Stimulated activated CD8-positive, alpha-beta memory T cell treated with anti-CD3 and anti-CD28 coated beads, Interleukin-2, amount 100 ng/mL, for 48 hours (primary cell): ENCODE measurements at places on chromosomes 6 and 20.

DNA sequence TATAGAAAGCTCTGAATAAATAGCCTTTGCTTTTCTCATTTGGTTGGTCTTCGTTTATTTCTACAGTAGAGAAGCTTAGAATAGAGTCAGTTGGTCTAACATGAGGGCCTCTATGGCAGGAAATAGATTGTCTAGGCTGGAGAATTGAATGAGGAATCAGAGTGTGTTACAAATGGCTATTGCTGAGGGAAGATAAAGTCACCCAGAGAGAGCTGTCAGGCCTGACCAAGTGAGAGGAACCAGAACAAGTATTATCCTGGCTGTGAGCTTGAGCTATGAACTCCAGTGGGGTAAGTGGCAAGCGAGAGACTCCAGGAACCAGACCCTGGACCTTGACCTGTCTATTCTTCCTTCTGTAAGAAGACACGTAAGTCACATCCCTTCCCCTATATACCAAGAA lies 353.1 kb downstream of the CD83 start:
- no peak for DNase-seq

DNA sequence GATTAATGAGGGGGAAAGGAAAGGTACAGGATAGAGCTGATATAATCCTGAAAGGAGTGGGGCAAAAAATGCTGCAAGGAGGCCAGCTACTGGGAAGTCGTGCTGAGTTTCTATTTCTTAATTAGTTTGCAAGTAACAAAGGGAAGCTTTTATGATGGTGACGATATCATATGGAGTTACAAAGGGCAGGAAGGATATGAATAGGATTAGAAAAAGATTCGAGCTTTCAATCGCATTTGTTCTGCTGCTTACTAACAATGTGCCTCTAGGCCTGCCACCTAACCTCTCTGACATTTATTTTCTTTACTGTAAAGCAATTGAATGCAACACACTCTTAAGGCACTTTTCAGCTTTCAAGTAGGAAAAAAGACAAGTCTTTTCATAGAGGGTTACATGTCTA lies 219.2 kb downstream of the CLVS2 start:
- no peak for DNase-seq

DNA sequence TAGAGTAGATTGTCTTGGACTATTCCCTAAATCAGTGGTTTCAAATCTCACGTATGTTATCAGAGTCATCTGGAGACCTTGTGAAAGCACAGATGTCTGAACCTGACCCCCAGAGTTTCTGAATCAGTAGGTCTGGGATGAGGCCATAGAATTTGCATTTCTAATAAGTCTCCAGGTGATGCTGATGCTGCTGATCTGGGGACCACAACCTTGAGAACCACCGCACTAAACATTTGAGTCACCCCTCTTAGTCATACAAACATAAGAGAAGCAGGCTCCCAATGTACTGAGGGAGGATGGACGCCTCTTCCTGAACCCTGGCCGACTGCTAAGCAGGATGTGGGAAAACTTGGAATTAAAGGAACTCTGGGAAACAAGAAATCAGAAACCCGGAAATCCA lies 187.8 kb upstream of the PRDM1 start:
- DNase-seq = no peak

DNA sequence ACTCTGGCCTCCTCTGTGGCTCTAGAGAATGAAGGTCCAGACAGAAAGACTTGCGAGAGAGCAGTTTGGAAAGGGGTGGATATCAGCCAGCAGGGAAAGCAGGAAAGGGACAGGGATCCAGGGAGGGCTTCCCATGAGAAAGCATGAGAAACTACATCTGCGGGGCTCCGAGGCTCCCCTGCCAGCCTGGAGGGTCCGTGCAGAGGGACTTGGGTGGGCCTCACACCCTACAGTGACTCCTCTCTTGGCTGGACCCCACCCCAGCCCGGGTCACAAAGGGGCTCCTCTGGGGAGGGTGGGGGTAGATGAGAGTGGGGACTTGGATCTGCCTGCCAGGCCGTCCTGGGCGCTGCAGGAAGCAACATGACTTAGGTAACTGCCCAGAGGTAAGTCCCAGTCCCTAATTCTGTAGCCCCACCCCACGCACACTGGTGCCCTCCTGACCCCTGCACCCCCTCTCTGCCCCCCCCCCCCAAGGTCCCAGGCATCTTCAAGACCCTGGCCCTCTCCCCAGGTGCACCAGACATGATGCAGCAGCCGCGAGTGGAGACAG lies at the start of gene TMEM239:
TMEM239 (plus strand) TSS at position 335 of the 553 bp plus-strand sequence; CDS start at position 526, 191 bp downstream.
- no peak for DNase-seq

DNA sequence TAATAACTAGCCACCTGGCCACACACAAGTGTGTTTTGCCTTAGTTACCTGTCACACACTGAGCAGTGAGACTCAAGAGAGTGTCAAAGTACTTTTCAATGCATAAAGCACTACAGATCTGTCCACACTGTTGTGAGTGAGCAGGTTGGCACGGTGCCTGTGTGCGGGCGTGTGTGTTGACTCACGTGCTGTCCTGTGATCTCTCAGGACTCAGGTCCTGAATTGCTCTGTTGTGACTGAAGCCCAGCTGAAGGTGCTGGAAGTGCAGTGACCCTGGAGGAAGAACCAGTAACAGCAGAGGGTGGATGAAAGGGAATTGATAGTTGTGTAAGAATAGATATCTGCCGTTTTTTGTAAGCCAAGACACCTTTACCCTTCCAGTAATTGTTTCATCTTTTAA lies 18.3 kb downstream of the SLC16A10 start:
- DNase-seq = no peak

DNA sequence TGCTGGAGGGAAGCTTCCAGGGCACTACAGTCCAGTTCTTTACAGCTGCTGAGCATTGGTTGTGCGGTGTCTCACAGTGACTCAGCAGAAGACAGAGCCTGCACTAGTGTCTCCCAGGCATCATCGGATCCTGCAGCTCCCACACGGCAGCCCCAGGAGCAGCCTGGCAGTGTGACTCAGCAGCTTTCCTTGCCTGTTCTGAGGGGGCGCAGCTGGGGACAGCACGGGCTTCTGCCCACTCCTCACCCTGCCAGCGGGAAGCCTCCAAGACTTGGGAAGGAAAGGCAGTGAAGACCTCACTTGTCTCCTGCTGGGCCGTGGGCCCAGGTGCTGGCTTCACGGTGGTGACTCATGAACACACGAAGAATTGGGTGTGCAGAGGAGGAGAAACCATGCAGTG lies 165.4 kb downstream of the SYNDIG1 start:
- DNase-seq = no peak

GRCh38 chr6:22605736-22606135 lies 36.4 kb downstream of the HDGFL1 start:
- DNase-seq = no peak

GRCh38 chr6:45047573-45047972 lies 280.6 kb upstream of the RUNX2 start:
- DNase-seq = no peak

DNA sequence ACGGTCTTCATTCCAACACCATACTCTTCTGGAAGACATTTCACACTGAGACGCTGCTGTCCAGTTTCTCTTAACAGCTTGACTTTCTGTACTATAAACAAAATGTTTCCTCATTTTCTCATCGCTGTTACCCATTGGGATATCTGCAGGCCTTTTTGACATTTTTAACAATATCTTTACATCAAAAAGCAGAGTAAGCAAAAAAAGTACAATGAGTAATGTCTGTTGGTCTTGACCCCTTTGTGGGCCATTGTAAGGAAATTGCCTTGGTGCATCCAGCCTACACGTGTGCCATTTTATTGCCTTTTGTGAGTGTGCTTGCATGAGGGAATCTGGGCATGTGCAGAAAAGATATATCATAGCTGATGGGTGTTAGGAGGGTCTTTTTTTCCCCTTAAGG lies 129.1 kb upstream of the MANEA start:
- DNase-seq = no peak

DNA sequence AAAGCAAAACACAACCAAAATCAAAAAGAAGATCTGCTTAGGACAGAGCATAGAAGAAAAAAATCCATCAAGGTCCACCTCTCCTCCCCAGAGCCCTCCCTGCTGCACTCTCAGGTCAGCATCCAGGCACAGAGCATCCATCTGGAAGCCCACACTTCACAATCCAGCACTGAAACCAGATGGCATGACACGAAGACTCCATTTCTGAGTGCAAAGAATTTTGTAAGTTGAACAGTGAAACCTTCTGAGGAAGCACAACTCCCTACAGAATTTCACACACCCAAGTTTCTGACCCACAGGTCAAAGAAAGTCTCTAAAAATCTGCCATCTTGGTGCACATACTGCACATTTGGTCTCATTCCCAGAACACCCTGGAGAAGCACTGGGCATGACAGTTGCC lies 128.8 kb upstream of the STXBP5 start:
- DNase-seq = no peak

GRCh38 chr6:42211726-42212125 lies 5.9 kb downstream of the MRPS10 start:
- no peak for DNase-seq

GRCh38 chr6:166596776-166597507 lies 10.5 kb upstream of the RAMACL start:
- no peak for DNase-seq

GRCh38 chr6:139126255-139126654 lies 8.6 kb upstream of the HECA start:
- DNase-seq = no peak

GRCh38 chr6:161244725-161245124 lies 29.1 kb downstream of the AGPAT4 start:
- no peak for DNase-seq

DNA sequence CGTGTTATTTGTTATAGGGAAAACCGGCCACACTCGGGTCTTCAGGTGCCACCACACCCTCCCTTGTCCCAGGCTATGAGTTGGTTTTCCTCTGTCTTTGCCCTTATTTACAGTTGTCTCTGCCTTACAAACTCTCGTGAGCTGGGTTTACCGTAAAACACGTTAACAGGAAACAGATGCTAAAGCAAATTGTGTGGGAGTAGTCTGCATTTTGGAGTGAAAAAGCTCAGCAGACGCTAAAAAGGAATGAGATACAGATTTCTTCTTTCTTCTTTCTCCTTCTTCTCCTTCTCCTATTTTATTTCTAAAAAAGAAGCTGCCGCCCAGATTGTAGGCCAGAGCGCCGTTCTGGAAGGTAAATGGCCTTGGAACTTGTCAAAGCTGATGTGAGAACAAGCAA lies 51.9 kb downstream of the APCDD1L start:
- DNase-seq = no peak

GRCh38 chr6:167112421-167112820 lies 10.5 kb upstream of the CCR6 start:
- no peak for DNase-seq

- no peak for DNase-seq
Observed at GRCh38 chr6:73803562-73804241, 107.7 kb downstream of the CD109 start.

DNA sequence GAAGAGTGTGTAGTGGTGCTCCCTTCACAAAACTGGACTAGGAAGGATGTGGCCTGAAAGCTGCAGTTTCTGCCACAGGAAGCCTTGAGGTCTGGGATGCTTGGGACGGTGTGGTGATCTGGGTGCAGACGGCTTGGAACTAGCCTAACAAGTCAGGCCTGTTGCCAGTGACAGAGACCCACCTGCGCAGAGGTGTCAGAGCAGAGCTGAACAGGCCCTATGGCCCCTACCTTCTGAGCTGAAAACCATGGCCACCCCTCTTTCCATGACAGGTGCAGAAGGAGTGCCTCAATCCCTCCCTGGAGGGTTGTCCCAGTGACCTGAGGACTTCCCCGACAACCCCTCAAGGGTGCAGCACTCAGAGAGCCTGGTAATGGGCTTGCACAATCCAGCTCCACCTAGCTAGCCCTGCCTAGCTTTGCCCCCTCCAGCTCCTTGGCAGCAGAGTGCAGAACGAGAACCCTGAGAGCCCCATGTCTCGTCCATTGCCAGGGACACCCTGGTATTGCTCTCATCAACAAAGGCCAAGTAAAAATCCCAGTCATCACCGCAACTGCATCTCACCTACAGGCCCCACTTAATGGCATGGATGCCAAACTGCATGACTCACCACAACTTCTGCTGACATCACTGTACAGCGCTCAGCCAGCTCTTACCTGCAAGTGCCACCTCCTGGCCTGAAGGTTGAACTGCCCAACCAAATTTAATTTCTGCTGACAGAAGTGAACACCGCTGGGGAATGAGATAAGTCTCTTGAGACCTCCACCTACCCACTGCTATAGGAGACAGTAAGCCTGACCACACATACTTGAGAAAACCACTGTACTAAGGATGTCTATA lies 563.1 kb downstream of the TFAP2A start:
- DNase-seq = no peak

DNA sequence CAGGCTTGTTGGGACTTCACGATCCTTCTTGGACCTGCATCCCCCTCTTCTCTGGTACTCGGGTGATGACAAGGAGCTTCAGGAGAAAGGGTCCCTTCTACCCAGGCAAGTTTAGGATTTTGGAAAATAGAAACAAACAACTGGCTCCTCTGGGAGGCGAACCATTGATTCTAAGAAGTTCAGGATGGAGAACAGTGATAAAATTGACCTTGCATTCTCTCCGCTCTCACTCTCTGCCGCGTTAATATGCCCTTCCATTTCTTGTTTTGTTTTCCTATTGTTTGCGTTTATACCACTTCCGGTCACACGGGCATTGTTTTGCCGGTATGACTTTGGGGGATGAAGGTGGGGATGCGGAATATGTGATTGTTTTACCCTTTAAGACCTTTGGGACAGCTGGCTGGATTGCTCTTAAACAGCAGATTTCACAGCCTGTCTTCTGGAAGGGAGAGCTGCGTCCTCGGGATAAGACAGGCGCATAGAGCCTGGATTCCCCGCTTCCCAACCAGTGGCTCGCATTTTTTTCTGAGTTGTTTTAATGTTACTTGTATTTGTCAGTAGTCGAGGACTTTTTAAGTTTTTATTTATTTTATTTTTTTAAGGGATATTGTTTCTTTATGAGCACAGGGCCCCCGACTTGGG lies 144.3 kb upstream of the ZNF184 start:
- no peak for DNase-seq

DNA sequence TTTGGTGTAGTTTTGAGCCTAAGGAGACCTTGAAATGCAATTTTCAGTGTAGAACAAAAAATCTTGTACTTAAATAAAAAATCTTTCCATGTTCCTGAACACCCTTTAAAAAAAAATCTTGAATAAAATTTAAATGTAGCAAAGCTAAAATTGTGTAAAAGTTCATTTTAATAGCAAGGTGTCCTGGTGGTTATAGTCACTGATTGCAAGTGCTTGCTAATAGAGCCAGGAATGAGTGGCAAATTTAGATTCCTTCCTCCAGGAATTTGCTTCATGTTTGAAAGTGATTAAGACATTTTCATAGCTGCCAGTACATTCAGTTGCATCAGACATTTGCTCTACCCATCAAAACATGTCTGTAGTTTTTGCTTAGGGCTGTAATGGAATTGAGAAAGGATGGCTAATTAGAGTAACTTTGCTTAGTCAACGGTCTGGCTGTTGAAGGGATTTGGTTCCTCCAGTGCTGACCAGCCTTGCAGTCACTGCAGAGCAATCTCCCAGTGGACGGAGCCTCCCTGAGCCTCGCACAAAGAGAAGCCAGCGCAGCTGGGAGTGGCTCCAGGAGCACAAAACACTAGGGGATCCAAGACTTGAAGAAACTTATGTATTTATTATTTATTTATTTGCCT lies 36.5 kb downstream of the AKAP12 start:
- no peak for DNase-seq

GRCh38 chr6:17493286-17493685 lies 99.9 kb downstream of the CAP2 start:
- DNase-seq = no peak

- no peak for DNase-seq
Observed at GRCh38 chr6:82910820-82911219, 154.8 kb downstream of the UBE3D start.
